ENCODE measurements at places on chromosomes 12 and 14.

DNA sequence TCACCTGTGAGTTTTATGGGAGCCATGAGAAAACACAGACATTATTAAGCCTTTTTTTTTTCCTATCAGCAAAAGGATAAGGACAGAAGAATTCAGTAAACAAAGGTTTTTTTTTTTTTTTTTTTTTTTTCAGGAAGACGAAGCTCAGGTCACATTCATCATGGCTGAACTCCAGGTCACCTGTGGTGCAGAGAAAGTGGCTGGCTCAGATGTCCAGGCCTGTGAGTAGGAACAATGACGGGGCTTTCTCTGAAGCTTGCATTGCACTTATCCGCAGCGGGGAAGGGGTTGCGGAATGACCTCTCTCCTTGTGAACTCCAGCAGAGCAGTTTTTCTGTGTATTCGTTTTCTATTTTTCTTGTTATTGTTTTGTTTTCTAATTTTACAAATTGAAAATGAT lies 759.6 kb upstream of the TMEM132C start:
- DNase-seq = no peak

GRCh38 chr12:103462675-103463074 lies 33.1 kb downstream of the C12orf42 start:
- DNase-seq = no peak

DNA sequence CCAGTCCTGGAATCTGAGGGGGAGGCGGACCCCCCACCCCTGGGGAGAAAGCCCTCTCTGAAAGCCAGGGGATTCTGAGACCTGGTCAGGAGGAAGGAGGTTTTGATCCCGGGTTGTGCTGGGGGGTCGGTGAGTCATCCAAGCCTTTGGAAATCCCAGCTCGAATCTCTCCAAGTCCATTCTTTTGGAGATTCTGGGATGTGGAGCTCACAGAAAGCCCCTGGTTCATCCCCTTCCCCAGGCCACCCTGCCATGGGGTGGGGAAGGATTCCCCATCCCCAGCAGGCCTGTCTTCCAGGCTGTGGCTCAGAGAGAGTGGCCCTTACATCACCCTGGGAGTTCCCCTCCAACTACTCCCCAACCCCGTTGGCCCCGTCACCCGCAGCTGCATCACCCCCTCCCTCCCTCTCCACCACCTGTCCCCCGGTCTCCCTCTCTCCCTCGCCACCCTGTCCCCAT lies 14.3 kb downstream of the EXOC3L4 start:
- no peak for DNase-seq

DNA sequence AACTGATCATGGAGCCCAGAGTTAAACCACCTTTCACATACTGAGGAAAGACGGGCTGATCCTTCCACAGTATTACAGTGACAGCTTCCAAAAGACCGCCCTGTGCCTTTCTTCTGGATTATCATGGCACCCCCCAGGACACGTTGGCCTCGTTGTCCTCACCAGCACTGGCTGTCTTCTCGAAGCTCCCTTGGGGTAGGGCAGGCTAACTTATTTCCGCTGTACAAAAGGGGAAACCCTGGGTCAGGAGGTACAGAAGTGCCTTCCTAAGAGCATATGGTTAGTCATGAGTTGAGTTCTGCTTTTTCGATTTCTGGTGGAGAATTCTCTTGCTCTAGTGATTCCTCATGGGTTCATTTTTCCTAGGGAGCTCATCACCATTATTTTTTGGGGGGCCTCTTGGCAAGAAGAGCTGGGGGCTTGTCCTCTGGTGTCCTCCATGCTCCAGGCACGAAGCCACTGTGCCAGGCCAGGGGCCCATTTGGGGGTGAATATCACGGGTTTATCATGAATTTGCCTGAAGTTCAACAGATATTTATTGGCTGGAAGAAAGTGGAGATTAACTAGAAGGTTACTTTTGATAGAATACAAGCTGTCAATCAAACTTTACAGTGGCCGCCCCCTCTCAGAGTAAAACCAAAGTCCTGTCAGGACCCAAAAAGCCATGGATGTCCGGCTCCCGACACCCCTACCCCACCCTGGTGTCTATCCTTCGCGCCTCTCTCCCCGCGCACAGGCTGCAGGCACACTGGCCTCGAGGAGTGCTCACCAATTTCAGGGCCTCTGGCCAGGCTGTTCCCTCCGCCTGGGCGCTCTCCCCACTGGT lies 8.8 kb upstream of the TRAF3 start:
- DNase-seq = no peak

GRCh38 chr12:131021154-131021541 lies 67.4 kb downstream of the ADGRD1 start:
- no peak for DNase-seq

- peak; percentile 65 for DNase-seq
Observed at GRCh38 chr14:60331201-60332045, 82.4 kb downstream of the PPM1A start.

GRCh38 chr12:93016752-93017350 lies 87.8 kb upstream of the EEA1 start:
- DNase-seq = no peak

GRCh38 chr12:25904442-25904841 lies 54.0 kb upstream of the RASSF8 start:
- DNase-seq = no peak

- no peak for DNase-seq
Observed at GRCh38 chr14:68679746-68680467, 113.0 kb downstream of the ZFP36L1 start.

- DNase-seq = no peak
Observed at GRCh38 chr12:115227137-115227615, 543.2 kb upstream of the TBX3 start.

- DNase-seq = no peak
Observed at GRCh38 chr12:14612898-14613445, 45.3 kb upstream of the PLBD1 start.

GRCh38 chr12:57173089-57173488 lies 25.7 kb upstream of the LRP1-AS start:
- no peak for DNase-seq
